ENCODE measurements at places on chromosomes 5 and 9.

GRCh38 chr9:84781931-84782866 lies 112.7 kb downstream of the NTRK2 start:
- DNase-seq = no peak

GRCh38 chr5:24005384-24005783 lies 498.0 kb downstream of the PRDM9 start:
- no peak for DNase-seq

GRCh38 chr5:159987031-159987674 lies 21.8 kb upstream of the TTC1 start:
- peak; percentile 78 for DNase-seq

DNA sequence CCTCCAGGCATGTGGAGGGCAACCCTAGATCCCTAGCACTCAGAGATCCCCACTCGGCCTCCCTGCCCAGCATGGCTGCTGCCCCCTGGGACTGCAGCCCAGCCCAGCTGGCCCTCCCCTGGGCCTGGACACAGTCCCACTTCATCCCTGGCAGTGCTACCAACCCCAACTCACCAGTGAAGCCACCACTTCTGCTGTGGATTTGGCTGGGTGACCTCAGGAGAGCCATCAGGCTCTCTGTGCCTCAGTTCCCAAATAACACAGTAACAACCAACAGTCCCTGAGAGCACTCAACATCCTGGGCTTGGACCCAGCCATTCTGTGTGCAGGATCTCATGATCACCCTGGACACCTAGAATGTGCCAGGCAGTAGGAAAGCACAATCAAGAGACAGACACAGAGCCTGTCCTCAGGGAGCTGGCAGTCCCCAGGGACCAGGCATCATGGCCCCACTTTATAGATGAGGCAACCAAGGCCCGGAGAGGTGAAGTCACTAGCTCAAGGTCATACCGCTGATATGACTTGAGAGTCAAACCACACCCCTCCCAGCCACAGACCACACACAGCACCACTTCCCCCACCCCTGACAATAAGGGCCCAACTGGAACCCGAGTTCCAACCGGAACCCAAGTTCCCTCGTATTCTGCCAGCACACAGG lies 4.7 kb upstream of the PSMB7 start:
- no peak for DNase-seq

- DNase-seq = no peak
Measured at GRCh38 chr5:31287985-31288384, 94.5 kb downstream of the CDH6 start.

DNA sequence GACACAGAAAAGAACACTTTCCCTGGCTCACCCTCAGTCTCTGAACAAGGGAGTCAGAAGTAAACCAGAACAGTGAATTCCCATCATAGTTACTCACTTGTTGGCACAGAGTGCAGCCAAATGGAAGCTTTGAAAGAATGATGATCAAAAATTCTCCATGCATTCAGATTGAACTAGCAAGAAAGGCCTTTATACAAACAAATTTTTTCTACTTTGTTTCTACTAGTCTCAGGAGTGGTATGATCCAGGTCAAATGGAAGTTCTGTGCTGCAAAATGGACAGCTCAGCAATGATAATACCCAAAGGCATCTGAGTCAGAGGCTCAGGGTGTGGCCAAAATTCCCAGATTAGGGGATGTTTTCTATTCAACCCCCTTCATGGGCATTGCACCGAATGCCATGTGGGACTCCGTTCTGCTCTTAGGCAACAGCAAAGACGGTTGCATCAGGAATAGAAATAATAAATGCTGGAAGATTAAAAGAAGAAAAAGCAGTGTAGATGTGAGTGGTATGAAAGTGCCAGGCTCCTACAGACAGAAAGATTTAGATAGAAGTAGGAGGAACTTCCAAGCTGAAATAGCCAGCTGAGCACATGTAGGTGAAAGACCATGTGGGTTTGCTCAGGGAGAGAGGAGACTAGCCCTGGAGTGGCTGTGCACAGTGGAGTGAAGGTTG lies 24.0 kb upstream of the ASPN start:
- DNase-seq = peak; percentile 79

DNA sequence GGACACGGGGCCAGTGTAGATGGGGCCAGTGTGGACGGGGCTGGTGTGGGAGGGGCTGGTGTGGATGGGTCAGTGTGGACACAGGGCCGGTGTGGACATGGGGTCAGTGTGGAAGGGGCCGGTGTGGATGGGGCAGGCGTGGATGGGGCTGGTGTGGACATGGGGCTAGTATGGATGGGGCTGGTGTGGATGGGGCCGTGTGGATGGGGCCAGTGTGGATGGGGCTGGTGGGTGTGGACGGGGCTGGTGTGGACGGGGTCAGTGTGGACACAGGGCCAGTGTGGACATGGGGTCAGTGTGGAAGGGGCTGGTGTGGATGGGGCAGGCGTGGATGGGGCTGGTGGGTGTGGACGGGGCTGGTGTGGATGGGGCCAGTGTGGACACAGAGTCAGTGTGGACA lies 23.8 kb downstream of the SLC9A3 start:
- DNase-seq = no peak

DNA sequence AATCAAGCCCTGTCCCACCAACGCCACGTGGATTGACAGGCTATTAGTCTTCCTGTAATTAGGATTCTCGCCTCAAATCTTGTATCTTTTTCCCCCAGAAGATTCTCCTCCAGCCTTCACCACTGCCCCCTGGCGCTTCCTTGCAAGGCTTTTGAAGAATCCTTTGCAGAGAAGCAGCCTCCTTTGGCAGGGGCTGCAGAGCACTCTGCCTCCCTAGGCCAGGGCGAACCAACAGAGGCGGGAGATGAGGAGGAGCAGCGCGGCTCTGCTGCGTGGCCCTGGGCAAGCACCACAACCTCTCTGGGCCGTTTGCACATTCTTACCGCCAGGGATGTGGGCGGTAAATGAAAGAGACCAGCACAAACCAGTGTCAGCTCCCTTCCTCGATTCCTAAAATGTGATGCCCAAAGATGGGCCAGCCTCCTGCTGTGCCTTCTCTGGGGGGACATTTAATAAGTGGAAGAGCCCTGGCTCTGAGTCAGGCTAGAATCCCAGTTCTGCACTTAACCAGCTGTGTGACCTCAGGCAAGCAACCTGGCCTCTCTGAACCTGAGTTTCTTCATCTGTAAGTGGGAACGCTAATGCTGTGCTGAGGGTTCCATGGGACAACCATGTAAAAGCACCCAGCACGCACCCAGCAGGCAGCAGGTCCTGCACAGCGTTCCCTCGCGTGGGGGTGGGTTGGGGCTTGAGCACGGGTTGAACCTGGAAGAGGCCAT lies 128.6 kb downstream of the KCNIP1 start:
- DNase-seq = no peak

DNA sequence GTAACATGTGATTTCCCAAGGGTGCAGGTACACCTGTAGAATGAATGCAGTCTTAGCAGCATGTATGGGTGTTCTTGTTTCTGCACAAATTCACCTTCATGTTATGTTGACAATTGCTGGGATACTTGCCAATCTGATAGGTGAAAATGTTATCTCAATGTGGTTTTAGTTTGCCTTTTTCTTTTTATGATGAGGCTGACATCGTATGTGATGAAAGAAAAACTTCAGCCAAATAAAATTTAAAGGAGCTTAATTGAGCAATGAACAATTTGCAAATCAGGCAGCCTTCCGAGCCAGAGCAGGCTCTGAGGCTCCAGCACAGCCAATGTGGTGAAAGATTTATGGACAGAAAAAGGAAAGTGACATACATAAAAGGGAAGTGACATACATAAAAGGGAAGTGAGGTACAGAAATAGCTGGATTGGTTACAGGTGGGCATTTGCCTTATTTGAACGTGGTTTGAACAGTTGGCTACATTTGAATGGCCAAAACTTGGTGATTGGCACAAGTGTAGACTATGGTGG lies 10.5 kb downstream of the TAL2 start:
- no peak for DNase-seq

DNA sequence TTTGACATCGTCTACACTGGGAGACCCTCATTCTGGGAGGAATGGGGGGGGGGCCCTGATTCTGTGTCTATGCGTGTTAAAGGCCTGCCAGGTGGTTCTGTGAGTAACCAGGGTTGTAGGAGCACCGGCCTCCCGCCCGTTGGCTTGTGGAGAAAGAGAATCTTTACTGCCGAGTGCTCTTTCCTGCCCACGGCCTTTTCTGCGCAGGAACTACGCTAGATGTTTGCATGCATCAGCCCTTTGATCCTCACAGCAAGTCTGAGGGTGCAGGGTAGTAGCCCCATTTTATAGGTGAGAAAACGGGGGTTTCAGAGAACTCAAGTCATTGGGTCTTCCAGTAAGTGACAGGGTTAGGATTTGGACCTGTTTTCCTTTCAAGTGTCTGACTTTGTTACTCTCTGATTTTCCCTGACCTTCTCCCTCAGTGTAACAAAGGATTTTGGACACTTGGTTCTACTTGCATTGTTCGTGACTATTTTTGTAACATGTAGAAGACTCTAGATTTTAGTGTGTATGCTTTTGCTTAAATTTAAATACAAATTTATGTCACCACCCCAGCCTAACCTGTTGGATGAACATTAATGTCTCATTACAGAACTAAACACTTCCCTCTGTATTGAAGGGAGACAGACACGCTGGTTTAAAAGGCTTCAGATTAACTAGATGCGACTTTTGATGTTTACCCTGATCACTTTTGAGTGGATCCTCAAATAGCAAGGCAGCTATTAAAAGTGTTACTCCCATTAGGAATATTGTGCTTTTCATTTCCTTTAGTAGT lies 22.0 kb downstream of the MAST4 start:
- DNase-seq = no peak

GRCh38 chr5:94746731-94747124 lies 128.3 kb downstream of the SLF1 start:
- DNase-seq = no peak

DNA sequence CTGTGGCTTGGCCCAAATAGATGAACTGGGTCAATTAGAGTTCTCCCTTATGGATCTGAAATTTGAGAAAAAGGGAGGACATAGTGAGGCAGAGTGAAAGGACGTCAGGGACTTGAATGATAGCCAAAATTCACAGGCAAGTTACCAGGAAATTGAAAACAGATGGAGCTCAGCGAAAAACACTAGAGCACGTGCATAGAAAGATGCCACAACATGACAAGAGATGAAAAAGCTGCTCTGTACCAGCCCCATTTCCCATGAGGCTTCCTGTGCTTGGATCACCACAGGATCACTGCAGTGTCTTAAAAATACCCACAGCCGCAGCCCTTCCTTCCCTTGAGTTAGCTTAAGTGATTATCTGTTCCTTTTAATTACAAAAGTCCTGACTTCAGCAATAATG lies 39.0 kb upstream of the HOMER1 start:
- DNase-seq = no peak

- DNase-seq = peak; percentile 6
Measured at GRCh38 chr5:158874792-158875191, 224.9 kb downstream of the EBF1 start.

DNA sequence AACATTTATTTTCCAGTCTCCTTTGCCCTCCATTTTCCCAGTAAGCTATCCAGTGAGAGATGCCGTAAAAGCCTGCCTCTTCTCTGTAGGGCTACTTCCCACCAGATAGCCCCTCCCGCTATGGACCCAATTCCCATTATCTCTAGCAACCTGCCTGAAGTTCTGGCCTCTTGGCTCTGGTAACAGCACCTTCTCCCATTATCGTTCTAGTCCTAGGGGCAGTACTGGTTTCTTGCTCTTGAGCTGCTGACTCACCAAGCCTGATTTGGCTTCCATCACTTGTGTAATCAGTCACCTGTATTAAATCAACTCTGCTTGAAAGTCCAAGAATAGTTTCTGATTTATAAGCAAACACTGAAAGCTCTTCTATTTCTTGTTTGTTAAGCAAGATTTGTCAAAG lies 42.8 kb upstream of the PARP8 start:
- no peak for DNase-seq

DNA sequence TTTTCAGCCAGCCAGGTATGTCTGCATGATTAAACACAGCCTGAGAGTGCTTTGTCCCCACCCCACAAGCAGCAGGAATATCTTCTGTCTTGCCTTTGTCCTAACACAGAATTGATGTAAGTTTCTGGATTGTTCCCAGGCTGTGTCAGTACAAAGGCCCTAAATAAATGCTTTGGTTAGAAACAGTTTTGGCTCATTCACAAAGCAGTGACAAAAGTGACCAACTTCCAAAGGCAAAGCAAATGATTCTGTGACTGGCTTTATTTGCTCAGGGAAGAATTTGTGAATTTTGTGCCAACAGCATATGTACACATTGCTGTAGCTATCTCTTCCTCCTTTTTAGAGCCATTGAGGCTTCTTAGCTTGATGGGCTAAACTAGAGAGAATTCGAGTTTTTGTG lies 133.7 kb downstream of the PLPPR1 start:
- DNase-seq = no peak

GRCh38 chr5:123097871-123098735 lies 9.1 kb downstream of the PRDM6 start:
- no peak for DNase-seq

- DNase-seq = peak; percentile 56
Measured at GRCh38 chr5:95731571-95732554, 727 bp downstream of the RHOBTB3 start.

GRCh38 chr9:36192196-36192595 lies 1.5 kb downstream of the CLTA start:
- peak; percentile 23 for DNase-seq

- no peak for DNase-seq
Measured at GRCh38 chr5:42995360-42995751, 44.8 kb downstream of the ANXA2R start.

DNA sequence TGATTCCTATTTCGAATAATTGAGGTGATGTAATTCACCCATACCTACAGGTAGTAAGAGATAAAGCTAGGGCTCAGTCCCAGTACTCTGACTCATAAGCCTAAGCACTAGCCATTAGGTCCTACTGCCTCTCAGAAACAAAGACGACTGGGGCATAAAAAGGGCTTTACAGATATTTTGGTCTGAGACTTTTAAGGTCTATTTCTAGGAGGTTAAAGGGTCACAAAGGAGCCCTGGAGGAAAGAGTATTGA lies 69.8 kb downstream of the SGCD start:
- no peak for DNase-seq

- DNase-seq = no peak
Measured at GRCh38 chr9:30925635-30926034, 1458.8 kb upstream of the ACO1 start.

GRCh38 chr5:59245198-59245597 lies 648.3 kb downstream of the PDE4D start:
- no peak for DNase-seq

DNA sequence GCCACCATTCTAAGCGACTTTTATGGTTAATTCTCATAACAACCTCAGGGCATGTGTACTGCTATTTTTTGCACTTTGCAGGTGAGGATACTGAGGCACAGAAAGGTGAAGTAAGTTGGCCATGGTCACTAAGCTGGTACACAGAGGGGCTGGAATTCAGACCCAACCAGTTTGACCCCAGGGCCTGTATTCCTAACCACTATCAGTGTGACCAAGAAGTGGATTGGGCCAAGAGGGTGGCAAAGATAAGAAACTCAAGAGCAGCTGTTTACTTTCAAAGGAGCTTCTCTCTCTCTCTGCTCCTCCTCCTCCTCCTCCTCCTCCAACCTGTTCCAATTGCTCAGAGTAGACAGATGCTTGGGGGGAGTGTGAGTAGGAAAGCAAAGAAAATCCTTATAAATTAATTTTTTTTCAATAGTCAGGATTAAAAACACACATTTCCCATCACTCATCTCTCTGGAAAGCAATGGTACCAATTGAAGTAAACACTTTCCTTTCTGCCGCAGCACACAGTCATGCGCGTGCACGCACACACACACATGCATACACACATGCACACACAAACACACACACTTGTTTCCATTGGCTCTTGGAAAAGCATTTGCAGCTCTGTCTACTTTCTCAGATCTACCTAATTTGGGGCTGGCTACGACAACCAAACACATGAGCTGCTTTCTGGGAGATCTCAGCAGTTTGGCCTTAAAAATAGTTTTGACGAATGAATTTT lies 736.7 kb upstream of the WWC1 start:
- no peak for DNase-seq
